ENCODE measurements at places on chromosomes 16 and 17. TPM values are rescaled to one million over a fixed set of nuclear protein-coding genes. Genes with fewer than 3 reads are reported as not detected.

The CDH3 gene
- total RNA-seq, result not detected

The CD300E gene
- total RNA-seq, result not detected

The CEMP1 gene
- not detected for total RNA-seq

The TP53TG3C gene
- total RNA-seq, result not detected

The HOXB9 gene
- not detected for total RNA-seq

The ADORA2B gene
- 170 TPM for total RNA-seq

The MRM1 gene
- total RNA-seq, result 5.8 TPM

The SLC16A13 gene
- 0.90 TPM for total RNA-seq

The CCL5 gene
- total RNA-seq, result 1.6 TPM

The NKIRAS2 gene
- total RNA-seq, result 60.7 TPM

The TPSG1 gene
- not detected for total RNA-seq

The OTOP2 gene
- total RNA-seq, result not detected

The REXO5 gene
- total RNA-seq, result 6.0 TPM

The TMEM106A gene
- 3.9 TPM for total RNA-seq

The KRT9 gene
- total RNA-seq, result not detected

The CCL8 gene
- not detected for total RNA-seq

The EVI2A gene
- 0.90 TPM for total RNA-seq

The CLEC18B gene
- 0.90 TPM for total RNA-seq

The UTS2R gene
- total RNA-seq, result not detected

The NLGN2 gene
- total RNA-seq, result 12.5 TPM

The MAP2K6 gene
- total RNA-seq, result under 0.01 TPM

The KCNJ18 gene
- total RNA-seq, result not detected

The LGALS9B gene
- not detected for total RNA-seq

The CAVIN1 gene
- 781 TPM for total RNA-seq

The SEPTIN12 gene
- not detected for total RNA-seq

The HS3ST6 gene
- not detected for total RNA-seq

The KCNG4 gene
- total RNA-seq, result not detected

The DBNDD1 gene
- 0.49 TPM for total RNA-seq

The SMTNL2 gene
- not detected for total RNA-seq

The CDC27 gene
- 41.5 TPM for total RNA-seq

The GLTPD2 gene
- not detected for total RNA-seq

The CSF3 gene
- total RNA-seq, result not detected

The ARL16 gene
- 45.0 TPM for total RNA-seq

The TLCD1 gene
- total RNA-seq, result 20.9 TPM

The CHP2 gene
- not detected for total RNA-seq

The CIBAR2 gene
- total RNA-seq, result not detected

The TMIGD1 gene
- total RNA-seq, result not detected

The HS3ST3B1 gene
- total RNA-seq, result 4.0 TPM

The PRM3 gene
- total RNA-seq, result not detected

The ZP2 gene
- total RNA-seq, result not detected

The KRT13 gene
- total RNA-seq, result not detected

The GRIN2A gene
- not detected for total RNA-seq

The CCL4L2 gene
- total RNA-seq, result not detected

The EVPL gene
- total RNA-seq, result not detected

The LAT gene
- 0.49 TPM for total RNA-seq

The MT1H gene
- total RNA-seq, result not detected

The CBX2 gene
- 1.4 TPM for total RNA-seq
